ENCODE measurements at places on chromosomes 1 and 21.

GRCh38 chr21:29304597-29304996, 5.9 kb downstream of the BACH1 start:
- DNase-seq: no peak

- no peak for DNase-seq
Observed at GRCh38 chr1:94160811-94161210, 39.9 kb upstream of the ABCA4 start.

GRCh38 chr1:26932531-26932930, 11.0 kb downstream of the NUDC start:
- DNase-seq: no peak

GRCh38 chr1:33061834-33062233, 19.1 kb upstream of the AZIN2 start:
- no peak for DNase-seq

GRCh38 chr1:232439011-232439410, 190.9 kb downstream of the SIPA1L2 start:
- no peak for DNase-seq

GRCh38 chr1:169363046-169363730, 4.4 kb downstream of the NME7 start:
- no peak for DNase-seq

DNA sequence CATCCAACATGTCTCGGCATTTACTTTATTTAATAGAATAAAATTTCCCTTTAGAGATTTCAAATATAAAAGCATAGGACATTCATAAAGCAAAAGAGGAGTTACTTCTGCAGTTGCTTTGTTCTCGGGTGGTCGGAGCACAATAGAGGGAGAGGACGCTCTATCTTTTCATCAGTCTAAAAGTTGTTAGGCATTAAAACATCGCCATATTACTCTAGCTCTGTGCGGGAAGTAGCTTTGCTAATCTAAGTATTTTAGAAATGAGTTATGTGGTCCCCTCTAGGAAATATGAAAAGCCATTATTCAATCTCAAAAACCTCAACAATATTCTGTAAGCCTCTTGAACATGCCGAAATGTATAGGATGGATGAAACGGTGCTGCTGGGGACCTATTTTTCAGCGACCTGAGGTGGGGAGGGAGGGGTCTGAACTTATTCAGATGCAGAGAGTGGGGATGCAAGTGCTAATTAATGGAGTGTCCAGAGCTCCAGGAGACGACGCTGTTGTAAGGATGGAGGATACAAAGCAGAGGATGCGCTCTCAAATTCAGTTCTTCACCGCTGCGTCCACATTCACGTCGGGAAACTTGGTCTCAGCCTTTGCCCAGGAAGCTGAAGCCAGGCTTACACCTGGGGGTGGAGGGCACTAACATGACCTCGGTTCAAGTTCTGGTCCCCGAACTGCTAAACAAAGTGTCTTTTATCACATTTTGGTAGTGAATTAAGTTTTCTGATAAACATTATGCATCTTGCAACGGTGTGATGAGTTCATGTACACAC, 6.3 kb downstream of the CDKN2C start:
- no peak for DNase-seq

- no peak for DNase-seq
Observed at GRCh38 chr1:44786841-44787426, 1.0 kb downstream of the BEST4 start.

DNA sequence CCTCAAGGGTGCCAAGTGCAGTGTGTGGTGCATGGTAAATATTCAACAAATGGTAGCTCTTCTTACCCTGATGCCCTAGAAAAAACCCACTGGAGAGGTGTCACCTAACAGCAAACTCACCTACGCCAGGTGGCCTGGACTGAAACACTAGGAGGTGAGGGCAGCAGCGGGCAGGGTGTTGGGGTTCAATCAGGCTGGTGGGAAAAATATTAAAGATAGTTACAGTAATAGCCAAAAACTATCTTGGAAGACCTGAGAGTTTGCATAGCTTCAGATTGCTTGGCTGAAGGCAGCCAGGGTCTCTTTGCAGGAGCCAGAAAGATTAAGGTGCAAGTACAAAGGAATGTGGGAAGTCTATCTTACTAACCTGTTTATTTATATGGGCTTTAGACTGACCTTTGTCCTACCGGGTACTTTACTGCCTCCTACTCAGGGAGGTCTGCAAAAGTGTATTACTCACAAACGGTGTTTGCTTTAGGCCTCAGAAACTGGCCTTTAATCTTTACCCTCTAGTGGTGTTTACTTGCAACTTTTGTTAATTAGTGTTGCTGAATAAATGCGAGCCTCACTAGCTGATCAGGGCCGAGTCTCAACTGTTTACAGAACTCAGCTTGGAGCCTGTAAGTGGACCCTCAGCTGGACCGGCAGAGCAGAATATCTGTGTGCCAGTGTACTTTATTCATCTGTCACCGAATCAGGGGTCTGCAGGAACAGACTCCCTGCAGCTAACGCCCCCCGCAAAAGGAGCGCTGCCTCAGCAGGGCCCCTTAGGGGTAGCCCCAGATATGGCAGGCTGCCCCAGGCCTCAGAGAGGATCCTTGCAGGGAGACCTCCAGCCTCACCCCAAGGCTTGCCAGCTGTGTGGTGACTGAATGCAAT, 63.9 kb downstream of the SYF2 start:
- no peak for DNase-seq

DNA sequence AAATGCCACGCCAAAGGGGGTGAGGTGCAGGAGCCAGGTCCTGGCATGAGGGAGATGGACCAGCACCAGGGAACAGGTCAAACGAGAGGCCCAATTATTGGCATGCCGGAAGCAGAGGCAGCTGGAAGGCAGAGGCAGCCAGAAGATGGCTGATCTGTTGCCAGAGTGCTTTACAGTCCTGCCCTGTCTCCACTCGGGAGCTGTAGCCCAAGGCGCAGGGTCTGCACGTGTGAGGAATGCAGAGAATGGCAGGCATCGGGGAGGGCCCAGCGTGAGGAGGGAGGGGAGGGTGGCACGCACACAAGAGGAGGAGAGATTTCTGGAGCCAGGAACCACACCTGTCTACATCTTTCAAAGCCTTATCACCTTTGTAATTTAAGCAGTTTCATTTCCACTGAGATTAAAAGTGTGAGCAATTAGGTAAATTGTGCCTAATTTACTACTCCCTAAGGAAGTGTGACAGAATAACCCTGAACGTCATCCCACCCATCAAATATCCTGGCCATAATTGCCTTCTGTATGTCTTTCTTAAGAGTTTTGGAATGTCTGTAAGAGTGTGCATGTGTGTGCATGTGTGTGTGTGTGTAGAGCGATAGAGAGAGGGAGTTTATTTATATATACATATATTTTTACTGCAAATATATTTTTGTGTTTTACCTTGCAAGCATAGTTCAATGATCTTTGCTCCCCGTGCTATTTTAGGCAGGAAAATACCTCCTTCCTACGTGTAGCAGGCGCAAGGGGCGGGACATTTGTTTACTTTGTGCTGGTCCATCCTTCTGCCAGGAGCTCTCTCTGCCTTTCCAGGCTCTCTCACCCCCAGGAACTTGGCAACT, 125.5 kb upstream of the SERBP1 start:
- no peak for DNase-seq

GRCh38 chr1:14413819-14414490, 184.5 kb upstream of the KAZN start:
- no peak for DNase-seq
